ENCODE measurements at places on chromosomes 16 and 17. TPM values are rescaled to one million over a fixed set of nuclear protein-coding genes. Genes with fewer than 3 reads are reported as not detected.

DNA sequence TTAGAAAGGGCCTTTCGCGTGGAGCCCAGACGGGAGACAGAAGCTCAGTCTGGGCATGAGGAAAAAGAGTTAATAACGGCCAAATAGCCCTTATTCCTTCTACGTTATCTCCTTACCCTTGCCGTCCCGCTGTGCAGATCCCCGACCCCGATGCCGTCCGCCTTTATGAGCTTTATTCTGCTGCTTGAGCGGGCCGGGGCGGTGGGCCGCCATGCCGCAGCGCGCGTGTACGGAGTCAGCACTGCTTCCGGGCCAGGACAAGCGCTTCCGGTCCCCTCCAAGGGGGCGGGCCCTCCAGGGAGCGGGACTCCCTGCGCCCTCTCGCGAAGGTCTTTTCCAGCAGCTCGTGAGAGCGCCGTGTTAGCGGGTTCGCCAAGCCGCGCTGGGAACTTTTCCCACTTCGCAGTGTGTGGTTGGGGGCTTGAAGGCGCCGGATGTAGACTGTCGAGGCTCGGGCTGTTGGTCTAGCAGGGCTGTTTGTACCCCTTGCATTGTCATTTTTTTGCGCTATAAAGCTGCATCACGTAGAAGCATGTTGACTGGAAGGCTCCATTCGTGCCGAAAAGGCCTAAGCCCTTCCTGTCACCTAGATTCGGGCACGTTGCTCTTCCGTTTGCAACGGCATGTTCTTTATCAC, at the start of gene TSR1:
Gene TSR1 (minus strand): TSS at position 243 of the 637 bp plus-strand sequence. CDS start 30 bp downstream, at position 213.
- peak; percentile 46 for DNase-seq

DNA sequence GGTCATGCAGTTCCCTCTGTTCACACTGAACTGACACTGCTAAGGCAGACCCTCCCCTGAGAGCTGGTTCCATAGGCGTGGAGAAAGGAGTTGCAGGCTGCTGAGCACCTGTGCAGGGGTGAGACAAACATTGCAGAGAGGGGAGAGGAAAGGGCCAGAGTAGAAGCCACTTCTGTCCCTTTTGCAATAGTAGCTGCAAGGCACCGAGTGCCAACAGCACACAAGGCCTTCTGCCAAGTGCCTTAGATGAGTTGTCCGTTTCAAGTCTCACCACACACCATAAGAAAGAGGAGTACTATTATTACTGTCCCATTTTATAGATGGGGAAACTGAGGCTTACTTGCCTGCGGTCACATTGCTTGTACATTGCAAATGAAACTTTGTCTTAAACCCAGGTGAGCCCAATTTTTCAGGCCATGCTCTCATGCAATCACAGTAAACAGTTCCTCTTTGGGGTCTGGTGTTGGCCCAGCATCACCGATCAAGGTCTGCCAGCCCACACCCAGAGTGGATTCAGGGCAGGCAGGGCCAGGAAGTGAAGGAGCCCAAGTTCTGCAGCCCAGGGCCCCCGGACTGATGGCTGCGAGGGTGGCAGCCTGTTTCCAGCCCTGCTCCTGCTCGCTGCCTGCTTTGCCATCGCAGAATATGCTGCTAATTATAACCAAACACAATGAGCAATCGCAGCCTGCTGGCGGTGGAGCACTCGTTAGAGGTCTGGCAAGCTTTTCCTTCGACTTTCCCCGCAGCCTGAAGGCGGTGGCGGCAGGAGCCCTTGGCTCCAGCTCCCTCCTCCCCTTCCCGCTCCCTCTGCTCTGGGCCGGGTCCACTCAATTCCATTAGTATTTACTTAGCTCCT, 36.8 kb upstream of the DYNLL2 start:
- DNase-seq, result no peak

DNA sequence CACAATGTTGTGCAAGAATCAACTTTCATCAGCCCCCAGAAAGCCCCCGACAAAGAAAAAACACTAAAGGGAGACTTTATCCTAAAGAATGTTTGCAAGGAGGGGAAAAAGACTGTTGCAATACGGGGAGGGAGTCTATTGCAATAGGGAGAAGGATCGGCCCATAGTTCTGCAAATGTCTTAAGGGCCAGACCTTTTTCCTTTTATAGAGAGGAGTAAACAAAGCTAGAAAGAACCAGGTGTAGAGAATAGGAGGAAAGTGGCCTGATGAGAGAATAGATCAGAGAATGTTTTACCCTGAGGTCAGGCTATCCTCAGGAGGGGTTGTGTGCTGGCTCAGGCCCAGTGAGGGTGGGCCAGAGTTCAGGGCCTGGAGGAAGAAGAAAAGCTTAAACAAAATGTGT, 8.7 kb upstream of the CAVIN1 start:
- no peak for DNase-seq

GRCh38 chr17:29567554-29568330, 759 bp upstream of the TP53I13 start:
- no peak for DNase-seq

DNA sequence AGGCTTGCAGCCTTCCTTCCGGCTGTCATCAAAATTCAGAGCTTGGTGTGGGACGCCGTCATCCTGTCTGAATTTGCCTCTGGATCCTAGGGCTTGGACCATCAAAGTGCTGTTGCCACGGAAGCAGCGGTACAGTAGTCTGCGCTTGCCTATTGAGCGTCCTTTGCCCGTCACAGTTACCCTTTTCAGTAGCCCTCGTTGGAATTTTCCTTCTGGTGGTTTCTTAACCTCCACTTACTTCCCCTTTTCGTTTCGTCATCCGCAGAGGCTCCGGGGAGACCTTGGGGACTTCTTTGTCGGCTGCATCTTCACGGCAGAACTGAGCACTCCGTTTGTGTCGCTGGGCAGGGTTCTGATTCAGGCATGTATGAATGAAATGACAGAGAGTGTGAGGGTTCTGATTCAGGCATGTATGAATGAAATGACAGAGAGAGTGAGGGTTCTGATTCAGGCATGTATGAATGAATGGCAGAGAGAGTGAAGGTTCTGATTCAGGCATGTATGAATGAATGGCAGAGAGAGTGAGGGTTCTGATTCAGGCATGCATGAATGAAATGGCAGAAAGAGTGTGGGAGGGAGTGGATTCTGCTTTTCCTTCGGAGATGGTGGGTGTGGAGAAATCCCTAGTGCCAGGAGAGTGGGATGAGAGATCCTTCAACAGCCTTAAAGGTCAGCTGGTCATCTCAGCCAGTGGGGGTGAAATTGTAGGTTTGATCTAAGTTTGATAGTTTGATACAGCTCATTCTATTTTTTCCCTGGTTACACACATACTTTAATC, 8.0 kb downstream of the TLCD3A start:
- DNase-seq, result no peak

GRCh38 chr17:42784409-42784808, 4.0 kb downstream of the WNK4 start:
- DNase-seq, result no peak

GRCh38 chr17:1519678-1520077, 3.3 kb upstream of the INPP5K start:
- DNase-seq, result no peak

- DNase-seq, result no peak
Observed at GRCh38 chr17:70969521-70970034, 800.2 kb downstream of the KCNJ2 start.

GRCh38 chr17:80291691-80292487, 31.2 kb downstream of the RNF213 start:
- no peak for DNase-seq

DNA sequence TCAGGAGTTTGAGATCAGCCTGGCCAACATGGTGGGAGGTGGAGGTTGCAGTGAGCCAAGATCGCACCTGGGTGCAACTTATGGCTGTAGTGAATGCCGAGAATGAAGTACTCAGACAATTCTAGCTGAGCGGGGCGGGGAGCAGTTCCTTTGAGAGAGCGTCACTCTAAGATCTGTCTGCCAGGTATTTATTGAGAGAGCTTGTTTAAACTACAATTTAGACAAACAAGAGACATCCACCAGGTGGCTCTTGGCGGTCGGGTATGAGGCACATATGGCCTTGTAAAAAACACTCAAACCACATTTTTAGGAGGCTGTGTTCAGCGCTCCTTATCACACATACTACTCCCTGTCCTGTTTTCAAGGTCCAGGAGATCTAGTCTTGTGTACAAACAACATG, 40.6 kb upstream of the CDH1 start:
- DNase-seq, result no peak

DNA sequence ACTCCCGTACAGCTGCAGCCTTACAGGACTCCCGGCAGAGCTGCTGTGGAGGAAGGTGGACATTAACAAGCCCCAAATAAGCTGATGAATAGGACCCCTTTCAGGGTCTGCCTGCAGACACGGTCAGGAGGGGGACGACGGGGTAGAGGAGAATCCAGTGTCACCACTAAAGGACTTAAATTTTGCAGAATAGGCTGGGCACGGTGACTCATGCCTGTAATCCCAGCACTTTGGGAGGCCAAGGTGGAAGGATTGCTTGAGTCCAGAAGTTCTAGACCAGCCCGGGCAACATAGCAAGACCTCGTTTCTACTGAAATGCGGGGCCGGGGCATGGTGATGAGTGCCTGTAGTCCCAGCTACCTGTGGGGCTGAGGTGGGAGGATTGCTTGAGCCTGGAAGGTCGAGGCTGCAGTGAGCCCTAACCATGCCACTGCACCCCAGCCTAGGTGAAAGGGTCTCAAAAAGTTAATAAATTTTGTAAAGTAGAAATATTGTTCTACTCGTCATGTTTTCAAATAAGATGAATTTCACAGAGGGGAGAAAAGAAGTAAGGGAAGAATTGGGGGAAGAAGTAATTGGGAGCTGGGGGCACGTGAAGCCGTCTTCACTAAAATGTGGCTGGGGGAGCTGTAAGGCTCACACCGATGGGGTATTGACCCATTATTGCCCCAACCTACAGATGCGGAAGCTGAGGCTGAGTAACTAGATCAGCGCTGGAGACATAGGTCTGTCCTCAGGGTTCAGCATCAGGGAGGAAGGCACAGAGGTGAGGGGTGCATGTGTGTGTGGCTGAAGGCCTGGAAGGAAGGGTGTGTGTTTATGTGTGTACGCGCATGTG, 4.7 kb downstream of the LITAFD start:
- no peak for DNase-seq

- no peak for DNase-seq
Observed at GRCh38 chr17:5069724-5070123, 8.5 kb upstream of the ZFP3 start.

DNA sequence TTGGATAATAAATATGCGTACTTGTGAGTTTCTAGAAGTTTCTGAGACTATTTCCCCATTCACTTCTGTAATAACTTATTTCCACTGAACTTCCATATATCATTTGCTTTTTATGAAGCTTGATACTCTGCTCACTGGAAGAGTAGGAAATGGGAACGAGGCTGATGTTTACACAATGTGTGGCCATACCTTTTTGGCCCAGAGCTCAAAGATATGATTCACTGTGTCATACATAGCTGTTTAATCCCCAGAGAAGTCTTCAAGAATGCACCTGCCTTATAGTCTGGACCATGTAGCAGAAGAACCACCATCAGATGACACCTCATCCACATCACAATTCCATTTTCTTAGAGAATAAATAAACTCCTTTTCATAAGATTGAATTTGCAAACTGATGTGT, 40.3 kb upstream of the TEKT3 start:
- no peak for DNase-seq

DNA sequence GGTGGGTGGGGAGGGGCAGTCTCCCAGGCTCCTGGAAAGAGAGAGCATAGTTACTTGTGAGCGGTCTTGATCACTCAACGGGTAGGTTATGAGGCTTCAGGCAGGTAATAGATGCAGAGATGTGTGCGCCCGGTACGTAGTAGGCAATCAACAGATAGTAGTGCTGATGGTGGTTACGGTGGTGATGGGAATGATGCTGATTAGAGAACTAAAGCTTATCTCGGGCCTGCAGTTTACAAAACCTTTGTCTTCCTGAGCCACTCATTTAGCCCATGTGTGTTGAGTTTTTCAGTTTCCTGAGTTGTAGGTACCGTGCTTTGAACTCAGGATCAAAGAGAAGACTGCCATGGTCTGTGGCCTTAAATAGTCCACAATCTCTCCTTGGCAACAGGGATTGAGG, 401.0 kb downstream of the SNX29 start:
- DNase-seq, result no peak

The CEP295NL gene
- 6.8 TPM for total RNA-seq

The ASPA gene
- 2.6 TPM for total RNA-seq

The KRT20 gene
- total RNA-seq, result 1.8 TPM

The NHLRC4 gene
- 3.2 TPM for total RNA-seq

The CDC27 gene
- 69.2 TPM for total RNA-seq

The SP6 gene
- total RNA-seq, result not detected
